ENCODE measurements at places on chromosomes 1 and 21.

- DNase-seq = peak; percentile 91
These were observed 45.2 kb downstream of the ATP1A1 start for GRCh38 chr1:116418091-116418830.

GRCh38 chr1:22038036-22038435, 14.5 kb upstream of the CDC42 start:
- peak; percentile 26 for DNase-seq

DNA sequence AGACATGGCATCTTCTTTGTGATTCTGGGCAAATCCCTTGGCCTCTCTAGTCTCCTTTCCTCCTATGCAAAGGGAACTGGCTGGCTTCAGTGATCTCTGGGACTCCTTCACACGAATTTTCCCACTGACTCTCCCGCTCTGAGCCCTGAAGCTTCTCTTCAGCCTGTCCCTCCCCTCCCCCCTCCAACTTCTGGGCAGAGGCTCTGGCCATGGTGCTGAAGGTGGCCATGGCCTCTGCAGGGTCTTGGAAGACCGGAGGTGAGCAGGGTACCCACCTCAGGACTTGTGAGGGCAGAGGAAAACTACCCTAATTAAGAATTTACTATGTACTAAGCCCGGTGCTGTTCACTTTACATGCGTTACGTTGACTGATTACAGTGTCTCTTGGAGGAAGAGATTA, 29.4 kb upstream of the POU3F1 start:
- DNase-seq = no peak

DNA sequence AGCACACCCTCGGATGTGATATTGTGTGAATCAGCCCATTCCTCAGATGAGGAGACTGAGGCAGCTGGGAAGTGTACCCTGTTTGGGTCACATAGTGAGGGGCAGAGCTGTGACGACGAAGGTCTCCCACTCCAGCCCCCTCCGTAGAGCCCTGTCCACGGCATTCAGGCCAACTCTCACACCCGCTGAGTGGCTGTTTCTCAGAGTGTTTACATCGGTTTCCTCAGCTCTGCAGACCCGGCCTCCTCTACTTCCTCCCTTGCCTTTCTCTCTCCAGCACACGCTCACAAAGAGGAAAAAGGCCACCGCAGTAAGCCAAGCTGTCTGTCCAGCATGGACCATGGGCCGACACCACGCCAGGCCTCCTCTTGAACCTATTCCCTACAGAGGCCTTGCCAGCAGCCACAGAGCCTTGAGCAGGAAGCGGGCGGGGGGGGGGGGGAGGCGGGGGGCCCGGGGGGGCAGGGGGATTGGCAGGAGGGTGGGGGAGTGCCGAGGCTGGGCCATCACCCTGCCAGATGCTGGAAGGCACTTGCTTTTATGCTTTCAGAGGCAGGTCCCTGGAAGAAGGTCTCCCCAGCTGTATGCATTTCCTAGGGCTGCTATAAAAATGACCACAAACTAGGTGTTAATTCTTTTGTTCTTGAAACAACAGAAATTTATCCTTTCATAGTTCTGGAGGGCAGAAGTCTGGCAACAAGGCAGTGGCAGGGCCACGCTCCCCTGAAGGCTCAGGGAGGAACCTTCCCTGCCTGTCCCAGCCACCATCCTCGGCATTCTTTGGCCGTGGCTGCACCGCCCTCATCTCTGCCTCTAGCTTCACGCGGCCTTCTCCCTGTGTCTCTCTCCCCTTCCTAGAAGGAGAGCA, 178.4 kb downstream of the PSMG1 start:
- peak; percentile 80 for DNase-seq
